Fibroblast of skin of left quadriceps (primary cell): ENCODE measurements at places on chromosomes 1 and 21.

DNA sequence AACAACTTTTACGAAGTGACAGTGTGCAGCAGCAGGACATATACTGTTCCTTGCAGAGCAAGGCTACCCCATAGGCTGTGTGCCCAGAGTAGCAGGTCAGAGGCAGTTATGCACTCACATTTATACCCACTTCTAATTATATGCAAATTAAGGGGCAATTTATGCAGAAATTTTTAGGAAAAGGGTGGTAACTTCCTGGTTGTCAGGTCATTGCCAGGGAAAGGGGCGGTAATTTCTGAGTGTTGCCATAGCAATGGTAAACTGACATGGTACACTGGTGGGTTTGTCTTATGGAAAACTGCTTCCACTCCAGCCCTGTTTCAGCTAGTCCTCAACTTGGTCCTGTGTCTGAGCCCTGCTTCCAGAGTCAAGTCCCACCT, 12.0 kb upstream of the SLAMF1 start:
- no peak for DNase-seq

GRCh38 chr21:16580661-16581060, 850.9 kb downstream of the USP25 start:
- DNase-seq = no peak

GRCh38 chr1:97827887-97828286, 92.9 kb downstream of the DPYD start:
- DNase-seq = no peak

DNA sequence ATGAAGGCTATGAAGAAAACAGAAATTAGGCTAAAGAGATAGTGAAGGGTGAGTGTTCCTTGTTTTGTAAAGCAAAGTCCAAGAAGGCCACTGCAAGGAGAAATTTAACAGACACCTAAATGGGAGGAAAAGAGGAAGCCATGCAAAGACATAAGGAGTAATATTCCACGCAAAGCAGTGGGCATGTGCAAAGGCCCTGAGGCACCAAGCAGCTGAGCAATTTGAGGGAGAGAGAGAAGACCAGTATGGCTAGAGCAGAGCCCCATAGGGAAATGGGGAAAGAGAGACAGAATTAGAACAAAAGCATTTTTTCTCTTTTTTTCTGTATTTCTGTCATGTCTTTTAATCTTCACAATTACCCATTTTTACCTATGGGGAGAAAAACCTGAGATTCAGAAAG, 154.1 kb downstream of the TPR start:
- no peak for DNase-seq

DNA sequence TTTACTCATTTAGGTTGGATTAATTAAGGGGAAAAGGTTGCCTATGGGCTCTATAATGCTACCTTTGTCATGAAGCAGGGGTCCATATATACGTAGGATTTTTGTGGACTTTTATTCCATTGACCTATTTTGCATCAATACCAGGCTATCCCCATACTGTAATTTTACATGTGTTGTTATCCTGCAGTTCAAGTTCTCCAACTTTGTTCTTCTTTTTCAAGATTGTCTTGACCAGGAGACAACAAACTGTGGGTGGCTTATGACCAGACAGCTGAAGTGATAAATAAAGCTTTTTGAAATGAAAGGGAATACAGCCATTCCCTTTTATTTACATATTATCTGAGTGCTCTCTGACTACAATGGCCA, 345.7 kb downstream of the BARHL2 start:
- DNase-seq = no peak

DNA sequence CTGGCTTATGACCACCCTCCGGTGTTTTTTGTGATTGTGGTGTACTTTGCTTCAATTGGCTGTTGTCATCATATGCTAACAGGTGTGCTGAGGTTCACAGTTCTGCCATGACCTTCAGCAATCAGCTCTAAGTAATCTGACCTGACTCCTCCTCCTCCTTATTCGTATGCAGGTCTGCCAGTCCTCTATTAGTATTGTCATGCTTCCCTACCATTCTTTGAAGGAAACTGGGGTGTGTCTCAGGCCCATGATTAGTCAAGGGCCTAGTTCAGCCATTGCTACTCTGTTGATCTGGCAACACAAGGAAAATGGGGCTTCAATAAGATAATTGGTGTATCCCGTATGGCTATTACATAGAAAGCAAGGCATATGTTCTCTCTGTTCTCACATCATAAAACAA, 332.3 kb upstream of the DPYD start:
- DNase-seq = no peak

DNA sequence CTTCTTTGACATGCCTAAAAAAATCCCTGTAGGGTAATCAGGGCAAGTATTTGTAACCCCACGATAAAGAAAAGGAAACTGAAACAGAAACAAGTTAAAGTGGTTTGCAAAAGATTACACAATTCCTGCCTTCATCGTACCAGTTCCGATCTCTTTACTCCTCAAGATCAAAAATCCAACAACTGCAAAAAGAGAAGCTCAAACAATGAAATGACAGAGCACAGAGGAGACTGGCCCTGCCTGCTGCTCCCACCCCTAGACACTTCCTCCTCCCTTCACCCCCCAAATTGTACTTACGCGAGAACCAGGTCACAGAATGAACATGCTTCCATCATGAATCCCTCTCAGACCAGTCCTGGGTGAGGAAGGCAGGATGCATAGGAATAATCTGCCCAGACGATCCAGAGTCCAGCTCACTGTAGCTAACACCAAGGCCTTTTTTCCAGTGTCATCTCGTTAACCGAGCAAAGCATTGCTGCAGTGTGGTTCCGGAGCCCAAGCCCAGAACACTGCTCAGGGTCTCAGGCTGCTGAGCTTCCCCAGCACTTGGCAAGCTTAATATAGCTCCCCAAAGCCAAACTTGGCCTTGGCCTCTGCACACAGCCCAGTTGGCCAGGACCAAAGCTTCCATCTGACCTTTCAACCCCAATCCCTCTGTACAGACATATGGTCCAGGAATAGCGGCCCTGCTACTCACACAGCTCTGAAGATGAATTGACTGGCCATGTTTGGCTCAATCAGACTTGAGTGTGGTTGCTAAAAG, 20.3 kb downstream of the RXRG start:
- no peak for DNase-seq

GRCh38 chr1:180501865-180502360, 464 bp downstream of the ACBD6 start:
- no peak for DNase-seq

DNA sequence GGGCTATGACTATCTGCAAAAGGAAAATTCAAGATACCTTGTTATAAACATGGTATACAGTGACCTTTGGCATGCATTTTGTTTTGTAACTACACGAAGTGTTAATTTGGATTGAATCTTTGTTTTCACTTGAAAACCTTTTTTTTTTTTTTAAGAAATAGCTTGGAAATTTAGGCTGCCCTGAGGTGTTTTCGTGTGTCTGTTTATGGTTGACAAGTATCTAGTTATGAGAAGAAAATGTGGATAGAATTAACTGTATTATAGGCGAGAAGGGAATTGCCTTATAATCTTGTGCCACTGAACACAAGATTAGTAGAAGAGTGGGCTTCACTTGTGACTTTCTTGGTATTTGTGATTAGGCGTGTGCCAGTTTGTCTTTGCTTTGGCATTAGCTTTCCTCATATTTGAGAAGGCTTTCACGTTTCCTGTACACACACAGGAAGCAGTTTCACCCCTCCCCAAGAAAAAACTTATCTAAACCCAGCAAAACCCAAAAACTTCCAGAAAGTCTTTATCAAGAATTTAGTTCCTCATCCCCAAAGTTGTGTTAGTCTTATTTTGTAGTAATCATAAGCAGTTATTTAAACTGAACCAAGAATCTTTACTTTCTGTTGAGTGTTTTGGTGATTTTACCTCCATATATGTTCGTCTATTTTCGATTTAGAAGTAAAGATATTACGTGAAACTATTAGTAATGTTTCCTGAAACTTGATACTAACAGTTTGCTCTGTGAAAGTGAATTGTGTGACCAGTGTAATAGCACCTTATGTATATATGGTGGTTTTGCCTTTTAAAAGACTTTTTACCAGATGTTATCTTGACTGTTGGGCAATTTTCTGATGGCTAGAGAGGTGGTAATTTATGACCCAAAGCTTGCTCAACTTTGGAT, 3.8 kb downstream of the DYRK1A start:
- DNase-seq = no peak

DNA sequence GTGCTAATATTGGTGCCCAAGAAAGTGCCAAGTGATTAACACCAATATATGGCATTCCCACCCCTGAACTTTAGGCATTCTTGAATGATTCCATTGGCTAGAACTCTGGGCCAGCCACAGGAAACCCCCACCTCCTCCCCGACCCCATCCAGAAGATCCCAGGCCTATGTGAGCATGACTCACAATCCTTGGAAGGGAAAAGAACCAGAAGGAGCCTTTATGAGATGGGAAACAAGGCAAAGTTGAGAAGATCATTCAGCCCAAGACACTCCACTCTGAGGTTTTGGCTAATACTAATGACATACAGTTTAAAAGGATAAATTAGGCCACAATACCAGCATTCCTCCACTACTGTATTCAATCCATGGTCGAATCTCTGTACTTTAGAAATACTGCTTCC, 21.8 kb downstream of the ELK4 start:
- DNase-seq = no peak

DNA sequence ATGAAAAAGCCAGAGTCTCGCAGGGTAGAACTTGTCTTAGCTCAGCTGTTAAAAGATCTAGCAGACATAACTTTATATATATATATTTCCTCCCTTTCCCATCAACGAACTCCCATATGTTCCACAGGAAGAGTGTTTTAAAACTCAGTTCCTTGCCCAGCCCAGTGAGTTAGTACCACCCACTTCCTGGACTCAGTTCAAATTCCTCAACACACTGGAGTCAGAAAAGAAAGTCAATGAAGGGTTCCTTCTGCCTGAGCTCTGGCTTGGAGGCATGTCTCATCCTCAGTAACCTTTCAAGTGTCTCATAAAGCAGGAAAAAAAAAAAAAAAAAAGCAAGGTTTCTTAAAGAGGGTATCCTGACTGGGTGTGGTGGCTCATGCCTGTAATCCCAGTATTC, 15.6 kb downstream of the TPM3 start:
- DNase-seq = peak; percentile 44

GRCh38 chr1:9253004-9253403, 18.4 kb downstream of the H6PD start:
- DNase-seq = no peak

DNA sequence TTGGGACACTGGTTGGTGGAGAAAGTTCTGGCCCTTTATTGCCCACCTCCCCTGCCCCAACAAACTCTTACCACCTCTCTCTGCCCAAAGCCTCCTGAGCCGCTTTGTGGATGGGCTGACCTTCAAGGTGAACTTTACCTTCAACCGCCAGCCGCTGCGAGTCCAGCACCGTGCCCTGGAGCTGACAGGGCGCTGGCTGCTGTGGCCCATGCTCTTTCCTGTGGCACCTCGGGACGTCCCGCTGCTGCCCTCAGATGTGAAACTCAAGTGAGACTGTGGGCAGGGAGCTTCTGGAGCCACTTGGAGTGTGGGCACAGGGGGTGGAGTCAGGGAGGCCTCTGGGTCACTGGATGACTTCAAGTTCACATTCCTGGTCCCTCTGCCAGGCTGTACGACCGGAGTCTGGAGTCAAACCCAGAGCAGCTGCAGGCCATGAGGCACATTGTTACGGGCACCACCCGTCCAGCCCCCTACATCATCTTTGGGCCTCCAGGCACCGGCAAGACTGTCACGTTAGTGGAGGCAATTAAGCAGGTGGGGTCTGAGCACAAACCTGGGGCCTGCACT, 12.5 kb downstream of the RHOC start:
- DNase-seq = no peak

GRCh38 chr1:96306809-96307560, 414.6 kb upstream of the PTBP2 start:
- DNase-seq = peak; percentile 68
